ENCODE measurements at places on chromosomes 11 and 22.

- no peak for DNase-seq
Observed at GRCh38 chr11:23644443-23644842, 784.2 kb upstream of the CCDC179 start.

DNA sequence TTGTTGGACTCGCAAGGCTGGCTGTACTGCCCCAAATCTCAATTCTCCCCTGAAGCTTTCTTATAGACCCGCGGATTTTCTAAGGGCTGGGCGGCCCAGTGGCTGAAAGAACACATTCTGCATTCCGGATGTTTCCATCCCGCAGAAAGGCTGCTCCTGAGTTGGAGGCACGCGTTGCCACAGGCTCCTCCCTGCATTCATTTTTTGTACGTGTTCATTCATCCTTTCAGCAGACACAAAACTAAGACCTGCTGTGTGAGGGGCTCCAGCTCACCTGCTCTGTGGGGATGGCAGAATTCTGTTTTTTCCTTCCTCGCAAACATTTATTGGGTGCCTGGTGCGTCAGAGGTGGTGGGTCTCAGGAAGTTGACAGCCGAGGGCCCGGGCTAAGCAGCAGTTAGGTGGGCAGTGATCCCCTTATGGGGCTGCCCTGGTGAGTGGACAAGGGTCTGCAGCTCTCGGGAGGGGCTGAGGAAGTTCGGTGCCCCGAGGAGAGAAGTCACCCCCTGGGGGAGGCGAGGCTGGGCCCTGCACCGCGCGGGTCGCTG is 23.7 kb downstream of the SHANK3 start:
- DNase-seq, result no peak

DNA sequence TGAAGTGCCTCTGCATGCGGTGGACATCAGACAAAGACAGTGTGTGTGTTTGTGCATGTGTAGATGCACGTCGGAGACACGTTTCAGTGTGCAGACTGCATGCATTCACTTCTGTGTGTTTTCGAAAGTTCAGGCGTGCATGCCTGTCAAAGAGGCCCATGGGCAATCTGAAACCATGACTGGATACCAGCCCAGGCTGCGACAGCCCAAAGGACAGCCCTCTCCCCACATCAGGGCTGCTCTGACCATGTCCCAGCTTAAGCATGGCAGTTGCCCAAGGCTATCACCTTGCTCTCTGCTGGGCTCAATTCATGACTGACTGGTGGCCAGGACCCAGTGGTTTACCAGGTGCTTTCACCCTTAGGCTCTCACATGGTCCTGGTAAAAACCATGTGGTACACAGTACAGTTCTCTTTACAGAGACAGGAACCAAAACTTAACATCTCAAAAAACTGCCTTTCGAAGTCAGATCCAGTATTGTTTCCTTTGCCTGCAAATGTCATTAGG is 423.7 kb upstream of the CADM1 start:
- no peak for DNase-seq

DNA sequence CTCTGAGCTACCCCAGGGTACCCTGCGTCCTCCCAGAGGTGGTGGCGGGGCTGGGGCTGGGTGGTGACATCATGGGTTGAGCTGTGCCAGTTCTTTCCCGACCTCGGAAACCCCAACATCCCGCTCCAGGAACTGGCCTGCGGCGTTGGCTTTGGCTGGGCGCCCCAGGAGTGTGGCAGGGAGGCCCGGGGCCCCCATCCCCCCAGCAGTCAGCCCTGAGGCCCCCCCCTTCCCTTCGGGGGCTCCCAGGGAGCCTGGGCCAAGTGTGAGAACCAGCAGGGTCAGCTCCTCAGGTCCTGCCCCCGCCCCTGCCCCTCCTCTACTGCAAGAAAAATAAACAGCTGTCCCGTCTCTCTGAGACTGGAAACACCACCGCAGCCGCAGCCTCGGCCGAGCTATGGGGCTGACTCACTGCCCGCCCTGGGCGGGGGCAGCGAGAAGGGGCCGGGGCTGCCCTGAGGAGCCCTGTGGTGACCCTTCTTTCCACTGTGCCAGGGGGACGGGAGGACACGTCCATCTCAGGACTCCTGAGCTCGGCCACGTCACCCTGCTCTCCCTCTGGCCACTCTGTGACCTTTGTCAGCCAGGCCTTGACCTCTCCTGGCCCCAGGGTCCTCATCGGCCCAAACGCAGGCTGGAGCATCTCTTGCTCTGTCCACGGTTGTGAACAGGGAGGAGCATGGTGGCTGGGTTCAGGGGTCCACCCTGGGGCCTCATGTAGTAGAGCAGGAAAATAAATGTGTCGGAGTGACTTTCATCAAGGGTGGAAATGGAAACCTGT is 73.4 kb downstream of the WNT7B start:
- DNase-seq, result no peak

DNA sequence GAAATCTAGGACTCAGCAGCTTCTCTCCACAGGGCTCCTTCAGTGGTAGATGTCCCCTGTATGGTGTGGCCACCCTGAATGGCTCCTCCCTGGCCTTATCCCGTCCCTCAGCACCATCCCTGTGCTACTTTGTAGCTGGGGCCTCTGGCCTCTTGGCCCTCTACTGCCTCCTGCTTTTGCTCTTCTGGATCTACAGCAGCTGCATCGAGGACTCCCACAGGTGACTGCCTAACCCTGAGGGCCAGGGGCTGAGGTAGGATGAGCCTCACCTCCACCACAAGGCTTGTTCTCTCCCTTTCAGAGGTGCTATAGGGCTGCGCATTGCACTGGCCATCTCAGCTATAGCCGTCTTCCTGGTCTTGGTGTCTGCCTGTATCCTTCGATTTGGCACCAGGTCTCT is 1.8 kb downstream of the TMEM179B start:
- no peak for DNase-seq

DNA sequence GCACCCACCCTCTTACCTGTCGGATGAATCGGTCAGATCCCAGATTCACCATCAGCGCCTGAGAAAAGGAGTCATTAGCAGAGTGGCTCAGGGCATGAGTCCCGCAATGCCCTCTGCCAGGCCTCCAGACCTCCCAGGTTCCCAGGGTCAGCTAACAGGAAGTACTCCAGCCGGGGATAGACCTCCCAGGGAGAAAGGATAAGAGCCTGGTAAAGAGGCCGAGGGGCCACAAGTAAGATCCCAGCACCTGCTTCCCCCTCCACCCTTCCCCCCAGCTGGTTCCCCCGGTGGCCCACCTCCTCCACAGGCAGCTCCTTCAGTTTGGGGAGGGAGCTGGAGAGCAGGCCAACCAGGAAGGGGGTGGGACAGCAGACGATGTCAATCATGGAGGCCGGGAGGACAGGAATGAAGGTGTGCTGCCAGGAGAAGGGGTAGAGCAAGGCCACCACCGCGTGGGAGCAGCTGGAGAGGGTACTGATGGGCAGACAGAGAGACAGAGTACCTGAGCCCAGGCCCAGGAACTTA is 16.4 kb downstream of the RPL27A start:
- DNase-seq, result no peak

DNA sequence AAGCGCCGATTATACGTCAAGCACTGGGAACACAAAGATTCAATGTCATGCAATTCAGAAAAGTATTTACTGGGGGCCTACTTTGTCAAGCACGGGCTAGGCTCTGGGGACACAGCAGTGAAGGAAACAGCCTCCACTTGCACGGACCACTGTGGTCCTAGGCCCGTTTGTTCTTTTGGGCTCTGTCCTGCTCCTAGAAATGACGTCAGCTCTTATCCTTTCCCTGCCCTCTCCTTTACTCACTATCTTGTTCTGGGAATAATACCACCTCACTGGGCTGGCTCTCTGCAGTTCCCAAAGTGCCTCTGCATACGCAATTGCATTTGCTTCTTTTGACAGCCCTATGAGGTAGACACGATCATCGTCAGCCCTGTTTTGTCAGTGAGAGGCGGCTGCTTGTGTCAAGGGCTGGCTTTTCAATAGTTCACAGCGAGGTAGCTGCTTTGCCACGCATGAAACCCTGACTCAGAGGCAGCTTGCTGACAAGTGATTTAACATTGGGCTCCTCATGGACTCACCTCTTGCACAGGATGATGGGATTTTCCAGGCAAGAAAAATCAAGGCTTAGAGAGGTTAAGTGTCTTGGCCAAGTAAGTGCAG is 22.9 kb upstream of the IGSF22 start:
- no peak for DNase-seq

- no peak for DNase-seq
Observed at GRCh38 chr11:57545883-57546282, 8.5 kb downstream of the SMTNL1 start.

- DNase-seq, result no peak
Observed at GRCh38 chr22:36337365-36338130, 50.2 kb downstream of the MYH9 start.

DNA sequence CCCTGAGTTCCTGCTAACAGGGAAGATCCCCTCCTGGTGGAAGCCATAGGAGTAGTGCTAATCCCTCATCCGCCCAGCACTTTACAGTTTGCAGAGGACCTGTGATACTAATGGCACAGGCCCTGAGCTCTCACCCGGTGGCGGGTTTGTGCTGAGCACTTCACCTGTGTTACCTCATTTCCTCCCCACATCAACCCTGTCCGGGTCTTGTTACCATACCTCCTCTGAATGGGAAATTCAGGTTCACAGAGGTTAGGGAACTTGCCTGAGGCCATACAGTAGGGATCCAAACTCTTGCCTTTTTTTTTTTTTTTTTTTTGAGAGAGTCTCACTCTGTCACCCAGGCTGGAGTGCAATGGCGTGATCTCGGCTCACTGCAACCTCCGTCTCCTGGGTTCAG is 25.2 kb downstream of the CAPN1 start:
- no peak for DNase-seq

DNA sequence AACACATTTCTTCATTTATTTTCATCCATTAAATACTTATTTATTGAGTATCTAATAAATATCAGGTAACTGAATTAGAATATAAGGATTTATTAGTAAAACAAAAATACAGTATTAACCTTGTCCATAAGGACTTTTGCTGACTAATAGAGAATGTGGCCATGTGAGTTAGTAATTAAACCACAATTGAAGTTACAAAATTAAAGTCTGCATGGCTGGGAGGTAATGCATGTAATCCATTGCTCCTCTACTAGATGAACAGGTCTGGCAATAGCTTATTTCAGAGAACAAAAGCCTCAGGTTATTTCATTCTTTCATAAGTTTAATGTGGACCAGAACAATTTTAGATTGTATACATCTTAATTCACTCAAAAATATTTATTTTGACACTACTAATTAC is 9.9 kb upstream of the CARD18 start:
- no peak for DNase-seq

DNA sequence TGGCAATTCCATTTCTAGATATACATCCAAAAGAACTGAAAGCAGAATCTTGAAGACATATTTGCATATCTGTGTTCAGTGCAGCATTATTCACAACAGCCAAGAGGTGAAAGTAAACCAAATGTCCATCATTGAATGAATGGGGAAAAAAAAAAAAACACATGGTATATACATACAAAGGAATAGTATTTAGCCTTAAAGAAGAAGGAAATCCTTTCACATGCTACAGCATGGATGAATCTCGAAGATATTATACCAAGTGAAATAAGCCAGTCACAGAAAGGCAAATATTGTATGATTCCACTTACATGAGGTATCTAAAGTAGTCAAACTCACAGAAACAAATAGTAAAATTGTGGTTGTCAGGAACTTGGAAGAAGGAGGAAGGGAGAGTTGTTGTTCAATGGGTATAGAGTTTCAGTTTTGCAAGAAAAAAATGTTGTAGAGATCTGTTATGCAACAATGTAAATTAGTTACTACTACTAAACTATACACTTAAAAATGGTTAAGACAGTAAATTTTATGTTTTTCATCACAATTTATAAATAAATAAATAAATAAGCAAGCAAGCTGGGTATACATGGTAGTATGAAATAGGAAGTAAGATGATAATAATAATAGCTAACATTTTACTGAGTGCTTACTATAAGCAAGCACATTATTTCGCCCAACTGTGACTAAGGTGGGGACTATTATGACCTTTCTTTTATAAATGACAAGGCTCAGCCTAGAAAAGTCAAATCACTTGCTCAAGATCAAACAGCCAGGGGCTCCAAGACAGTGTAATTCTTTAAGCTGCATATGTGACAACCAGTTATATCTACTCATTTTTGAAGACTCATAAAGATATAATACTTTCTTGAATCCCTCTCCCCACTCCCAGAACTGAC is 50.0 kb downstream of the FAM168A start:
- no peak for DNase-seq

Measured in activated B cell treated with CpG ODN at 0.5 μM for 24 hours (primary cell).